ENCODE measurements at places on chromosomes 11 and 22.

DNA sequence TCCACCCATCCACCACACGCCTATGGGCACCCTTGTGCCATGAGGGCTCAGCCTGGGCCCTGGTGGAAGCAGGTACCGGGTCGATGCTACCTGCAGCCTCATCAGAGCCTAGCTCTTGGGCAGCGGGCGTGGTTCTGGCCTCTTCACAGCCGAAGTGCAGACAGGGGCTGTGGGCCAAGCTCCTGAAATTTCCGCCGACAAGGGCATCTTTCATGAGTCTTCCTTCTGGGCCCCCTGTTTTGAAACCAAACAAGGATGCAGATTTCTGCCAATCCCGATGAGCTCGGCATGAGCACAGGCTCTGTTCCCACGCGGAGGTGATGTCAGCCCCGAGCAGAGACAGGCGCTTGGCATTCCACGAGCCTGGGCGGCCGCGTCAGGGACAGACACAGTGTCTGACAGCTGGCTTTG is 22.6 kb upstream of the MGAT3 start:
- no peak for DNase-seq

- peak; percentile 12 for DNase-seq
These were observed 34.8 kb upstream of the SHISAL1 start for GRCh38 chr22:44347549-44347948.

DNA sequence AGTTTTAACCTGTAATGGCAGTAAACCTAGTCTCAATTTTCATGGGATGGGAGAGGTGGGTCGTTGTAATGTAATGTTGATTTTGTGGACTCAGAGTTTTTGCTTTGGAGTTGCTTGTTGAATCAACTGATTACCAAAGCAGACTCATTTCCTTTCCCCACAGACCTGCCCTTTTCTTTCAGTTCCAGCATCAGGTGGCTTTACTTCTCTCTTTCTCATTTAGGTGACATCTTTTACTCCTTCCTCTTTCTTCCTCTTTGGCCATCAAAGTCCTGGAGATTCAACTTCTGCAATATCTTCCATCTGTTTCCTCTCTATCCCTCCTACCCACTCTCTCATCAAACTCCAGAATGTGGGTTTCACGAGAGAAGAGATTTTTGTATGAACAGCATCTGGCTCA is 313.9 kb downstream of the TMEM135 start:
- no peak for DNase-seq

GRCh38 chr11:64357904-64358535 is 942 bp upstream of the RPS6KA4 start:
- no peak for DNase-seq

DNA sequence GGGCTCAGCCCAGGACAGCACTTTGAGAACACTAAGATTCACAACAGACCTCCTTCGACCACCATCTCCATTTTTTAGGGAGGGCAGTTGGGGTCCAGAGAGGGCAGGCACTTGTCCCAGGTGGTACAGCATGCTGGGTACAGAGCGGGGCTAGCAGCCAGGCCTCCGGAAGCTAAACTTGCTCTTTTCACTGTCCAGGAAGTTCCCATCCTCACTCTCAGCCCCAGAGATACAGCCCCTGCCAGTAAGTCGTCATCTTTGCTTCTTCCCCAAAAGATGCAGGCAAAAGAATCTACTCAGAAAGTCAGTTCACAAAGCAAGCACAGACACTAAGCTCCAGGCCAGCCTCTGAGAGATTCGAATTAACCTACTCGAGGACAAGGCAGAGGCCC is 6.7 kb upstream of the RAB3IL1 start:
- DNase-seq, result no peak

GRCh38 chr11:107268977-107269376 is 188.6 kb downstream of the CWF19L2 start:
- DNase-seq, result no peak

GRCh38 chr11:75023446-75024067 is 34.8 kb downstream of the NEU3 start:
- DNase-seq, result no peak

DNA sequence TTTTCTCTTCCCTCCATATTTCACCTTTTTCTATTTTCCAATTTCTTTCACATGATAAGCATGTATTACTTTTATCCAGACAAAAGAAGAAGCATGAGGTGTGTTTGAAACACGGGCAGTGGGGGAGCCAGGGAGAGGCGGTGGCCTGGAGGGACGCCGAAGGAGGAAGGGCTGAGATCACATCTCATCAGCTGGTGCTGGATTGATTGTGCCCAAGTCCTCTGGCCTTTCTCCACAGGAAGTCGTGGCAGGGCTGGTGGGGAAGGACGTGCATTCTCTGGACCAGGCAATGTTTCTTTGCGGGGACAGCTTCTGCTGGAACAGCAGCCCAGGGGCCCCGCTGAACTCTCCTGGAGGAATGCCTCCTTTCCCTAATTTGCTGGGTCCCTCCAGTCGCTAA is 82.9 kb downstream of the MIAT start:
- no peak for DNase-seq

GRCh38 chr22:19776433-19777031 is 16.0 kb downstream of the TBX1 start:
- DNase-seq, result no peak

GRCh38 chr22:40594924-40595323 is 41.6 kb downstream of the MRTFA start:
- no peak for DNase-seq

DNA sequence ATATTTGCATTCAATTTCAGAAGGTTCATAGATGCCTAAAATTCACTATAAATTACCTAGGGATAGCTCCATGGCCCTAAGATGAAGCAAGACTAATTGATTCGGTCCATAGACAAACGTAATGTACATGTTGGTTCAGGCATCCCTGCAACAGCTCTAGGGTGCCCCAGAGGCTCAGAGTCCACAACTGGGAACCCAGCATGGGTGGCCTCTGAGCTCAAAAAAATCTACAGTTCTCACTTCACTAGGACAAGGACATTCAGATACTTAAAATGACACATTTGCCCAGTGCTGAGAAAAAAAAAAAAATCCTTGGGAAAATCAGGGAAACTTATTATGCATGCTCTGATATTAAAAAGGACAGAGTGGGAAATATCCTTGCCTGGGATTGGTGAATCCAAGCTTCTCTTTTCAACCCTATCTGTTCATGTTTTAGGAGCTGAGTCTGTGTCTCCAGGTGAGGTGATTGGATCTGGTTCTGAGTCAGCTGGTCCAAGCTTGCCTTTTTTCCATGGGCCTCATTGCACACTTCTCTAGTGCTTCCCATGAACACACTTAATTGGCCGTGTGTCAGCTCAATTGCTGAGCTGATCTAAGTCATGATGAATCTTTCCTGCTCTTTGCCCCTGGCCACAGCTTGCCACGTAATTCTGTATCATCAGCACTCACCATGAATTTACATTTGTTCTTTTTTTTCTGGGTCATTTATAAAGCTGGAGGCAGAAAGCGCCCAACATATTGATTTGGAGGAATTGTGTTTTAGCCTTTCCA is 116.3 kb upstream of the RCN1 start:
- DNase-seq, result no peak

GRCh38 chr11:33722590-33723234 is 13.5 kb downstream of the CD59 start:
- DNase-seq, result no peak

GRCh38 chr11:60873533-60873932 is 6.2 kb downstream of the ZP1 start:
- no peak for DNase-seq

DNA sequence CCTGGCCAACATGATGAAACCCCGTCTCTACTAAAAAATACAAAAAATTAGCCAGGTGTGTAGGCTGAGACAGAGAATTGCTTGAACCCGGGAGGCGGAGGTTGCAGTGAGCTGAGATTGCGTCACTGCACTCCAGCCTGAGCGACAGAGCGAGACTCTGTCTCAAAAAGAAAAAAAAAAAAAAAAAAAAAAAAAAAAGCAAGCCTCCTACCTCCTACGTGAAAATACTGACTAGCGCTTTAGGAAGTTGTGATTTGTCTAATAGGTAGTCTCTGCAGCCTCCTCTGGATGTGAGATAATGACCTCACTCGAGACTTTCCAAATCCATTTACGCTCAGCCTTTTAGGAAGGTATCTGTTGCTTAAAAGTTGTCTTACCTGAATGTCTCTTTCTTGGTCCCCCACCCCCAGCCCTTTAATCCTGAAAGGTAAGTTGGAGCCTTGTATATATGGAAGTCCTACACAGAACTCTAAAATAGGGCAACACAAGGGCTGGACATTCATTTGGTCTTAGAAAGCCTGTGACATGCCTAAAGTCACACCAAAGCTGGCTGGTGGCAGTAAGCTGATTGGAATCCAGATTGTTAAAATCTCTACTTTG is 5.5 kb downstream of the SEPTIN3 start:
- no peak for DNase-seq

- DNase-seq, result no peak
These were observed 36.9 kb downstream of the EIF3F start for GRCh38 chr11:8023831-8024555.

DNA sequence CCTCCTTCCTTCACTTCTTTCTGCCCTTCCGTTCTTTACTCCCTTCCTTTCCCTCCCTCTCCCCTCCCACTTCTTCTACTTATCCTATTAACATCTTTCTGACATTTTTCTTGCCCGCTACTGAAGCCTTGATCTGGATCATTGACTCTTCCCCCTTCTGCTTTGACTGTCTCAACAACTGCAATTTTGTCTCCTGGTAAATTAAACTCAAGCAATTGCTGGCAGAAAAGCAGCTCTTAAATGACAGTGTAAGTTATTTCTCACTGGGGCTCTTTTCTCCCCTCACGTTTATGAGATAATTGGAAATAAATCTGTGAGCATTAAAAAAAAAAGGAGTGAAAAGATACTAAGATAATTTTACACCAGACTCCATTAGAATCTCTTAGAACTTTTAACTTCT is 120.0 kb downstream of the SLC17A6 start:
- DNase-seq, result no peak

- DNase-seq, result no peak
These were observed 11.5 kb downstream of the CTNND1 start for GRCh38 chr11:57773026-57773598.

DNA sequence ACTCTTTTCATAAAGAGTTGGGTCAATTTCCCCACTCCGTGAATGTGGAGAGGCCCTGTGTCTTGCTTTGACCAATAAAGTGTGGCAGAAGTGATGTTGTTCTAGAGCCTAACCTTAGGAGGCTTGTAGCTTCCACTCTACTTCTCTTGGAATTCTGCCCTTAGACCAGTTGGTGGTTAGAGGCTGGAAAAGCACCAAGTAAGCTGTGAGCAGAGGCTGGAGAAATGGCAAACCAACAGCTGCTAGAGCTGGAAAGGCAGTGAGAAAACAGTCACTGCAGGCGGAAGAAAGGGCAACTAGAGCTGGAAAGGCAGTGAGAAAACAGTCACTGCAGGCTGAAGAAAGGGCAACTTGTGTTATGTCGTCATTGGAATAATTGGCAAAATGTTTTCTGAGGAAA is 29.8 kb upstream of the MSANTD2 start:
- no peak for DNase-seq

- no peak for DNase-seq
These were observed 5.1 kb downstream of the PATE2 start for GRCh38 chr11:125773516-125773915.

GRCh38 chr22:47808886-47809620 is 1046.6 kb downstream of the TBC1D22A start:
- DNase-seq, result no peak

DNA sequence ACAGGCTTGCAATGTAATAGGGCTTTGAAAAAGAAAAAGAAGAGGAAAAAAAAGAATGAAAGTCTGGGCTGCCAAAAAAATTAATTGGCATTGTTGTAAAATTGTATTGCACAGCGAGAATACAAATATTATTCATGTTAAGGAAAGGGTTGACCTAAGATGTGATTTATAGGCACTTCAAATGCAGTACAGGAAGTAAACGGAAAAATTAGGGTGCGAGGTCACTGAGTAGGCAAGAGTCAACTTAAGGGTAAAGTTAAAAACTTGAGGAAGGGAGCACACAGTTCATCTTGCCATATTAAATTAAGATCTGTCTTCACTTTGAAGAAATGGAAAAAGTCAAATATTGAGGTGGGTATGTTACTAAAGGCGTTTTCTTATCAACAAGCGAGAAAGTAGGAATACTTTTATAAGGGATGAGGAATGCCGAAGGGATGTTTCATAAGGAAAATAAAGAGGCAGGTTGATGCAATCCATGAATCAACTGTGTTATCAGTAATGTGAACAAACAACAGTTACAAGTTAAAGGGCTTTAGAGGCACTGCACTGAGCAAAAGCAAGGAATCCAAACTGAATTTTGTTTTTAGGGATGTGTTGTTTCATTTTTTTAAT is 123.0 kb downstream of the WT1 start:
- no peak for DNase-seq

DNA sequence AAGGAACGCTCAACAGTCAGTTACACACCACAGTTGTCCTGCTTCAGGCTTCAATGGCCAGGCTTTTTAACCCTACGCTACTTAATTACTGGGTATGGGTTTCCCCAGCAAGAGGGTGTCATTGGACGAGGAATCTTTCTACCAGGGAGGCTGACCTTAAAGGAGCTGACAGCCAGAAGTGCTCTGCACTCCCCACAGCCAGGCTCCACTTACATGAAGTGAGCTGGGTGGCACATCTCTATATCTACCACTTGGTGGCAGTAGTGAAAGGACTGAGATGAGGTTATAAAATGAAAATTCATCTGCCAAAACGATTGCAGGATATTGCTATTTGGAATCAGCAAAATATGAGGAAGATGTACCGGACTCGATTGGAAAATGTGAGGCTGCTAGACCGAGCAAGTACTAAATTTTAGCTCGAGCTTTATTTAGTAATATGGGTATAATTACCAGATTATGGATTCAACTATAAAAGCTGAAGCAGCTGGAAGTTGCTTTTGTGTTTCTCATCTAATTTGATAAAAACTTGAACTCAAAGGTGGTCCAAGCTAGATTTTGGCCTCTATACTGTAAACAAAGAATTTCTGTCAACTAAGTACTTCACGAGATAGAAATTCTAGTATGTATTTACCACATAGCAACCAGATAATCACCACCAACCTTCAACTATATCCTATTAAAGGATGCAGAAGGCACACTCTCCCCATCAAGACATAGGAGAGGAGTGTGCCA is 53.9 kb upstream of the CEP126 start:
- DNase-seq, result no peak

DNA sequence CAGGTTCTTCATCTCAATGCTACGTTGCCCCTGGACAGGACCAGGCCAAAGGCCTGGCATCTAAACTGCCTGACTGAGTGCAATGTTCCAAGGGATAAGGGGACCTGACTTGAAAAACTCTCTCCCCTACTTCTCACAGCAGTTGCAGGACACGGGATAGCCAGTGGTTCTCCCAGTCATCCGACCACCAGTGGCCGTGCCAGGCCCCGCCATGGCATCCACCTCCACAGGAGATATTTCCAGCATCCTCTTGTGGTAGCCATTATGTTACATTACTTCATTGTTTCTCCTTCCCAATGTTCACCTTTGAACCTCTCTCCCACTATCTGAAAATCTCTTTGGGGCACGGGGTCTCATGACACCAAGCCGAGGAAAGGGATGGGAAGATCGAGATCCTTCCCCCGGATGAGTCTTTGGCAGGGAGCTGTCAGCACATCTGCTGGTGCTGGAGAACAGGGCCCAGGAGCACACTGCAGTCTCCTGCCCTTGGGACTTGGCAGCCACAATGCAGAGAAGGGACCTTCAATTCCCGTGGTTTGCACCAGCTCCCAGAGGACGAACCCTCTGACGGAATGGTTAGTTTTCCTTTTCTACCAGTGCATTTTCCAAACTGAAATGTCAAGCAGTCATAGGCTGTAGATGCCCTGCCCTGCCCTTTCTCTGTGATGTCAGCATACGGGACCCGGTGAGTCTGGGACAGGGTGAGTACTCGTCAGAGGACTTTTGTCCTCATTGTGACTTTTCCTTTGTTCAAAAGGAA is 121.2 kb downstream of the ETS1 start:
- DNase-seq, result no peak

Data from DMS79 treated with DMSO at 0.1 percent for 48 hours (cell line).